Dorsolateral prefrontal cortex (tissue), 122 donors: ENCODE measurements at places on chromosomes 1 and 21. TPM values are rescaled to one million over a fixed set of nuclear protein-coding genes. Genes with fewer than 3 reads are reported as not detected.
A peak's percentile ranks its signal among the peaks of the same experiment; 100 is the strongest.

GRCh38 chr1:193626695-193627094, 440.3 kb upstream of the B3GALT2 start:
- DNase-seq, result no peak

- DNase-seq, result no peak
Observed at GRCh38 chr1:100076319-100076718, 56.4 kb downstream of the SASS6 start.

DNA sequence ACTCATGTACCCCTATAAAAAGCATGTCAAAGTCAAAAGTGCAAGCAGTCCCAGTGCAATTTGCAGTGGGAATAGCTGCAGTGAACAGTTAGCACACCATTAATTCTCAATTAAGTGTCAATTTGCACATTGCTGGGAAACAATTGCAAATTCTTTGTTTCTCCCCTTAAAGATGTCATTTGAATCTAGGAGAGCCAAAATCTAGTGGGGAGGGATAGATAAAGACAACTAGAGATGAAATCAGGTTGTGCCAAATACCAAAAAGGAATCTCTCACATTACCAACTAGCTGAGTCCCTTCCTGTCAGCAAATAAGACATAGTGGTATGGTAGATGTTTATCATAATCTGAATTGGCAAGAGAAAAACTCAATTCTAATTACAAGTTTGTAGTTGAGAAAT, 330.7 kb downstream of the NUF2 start:
- DNase-seq, result no peak

DNA sequence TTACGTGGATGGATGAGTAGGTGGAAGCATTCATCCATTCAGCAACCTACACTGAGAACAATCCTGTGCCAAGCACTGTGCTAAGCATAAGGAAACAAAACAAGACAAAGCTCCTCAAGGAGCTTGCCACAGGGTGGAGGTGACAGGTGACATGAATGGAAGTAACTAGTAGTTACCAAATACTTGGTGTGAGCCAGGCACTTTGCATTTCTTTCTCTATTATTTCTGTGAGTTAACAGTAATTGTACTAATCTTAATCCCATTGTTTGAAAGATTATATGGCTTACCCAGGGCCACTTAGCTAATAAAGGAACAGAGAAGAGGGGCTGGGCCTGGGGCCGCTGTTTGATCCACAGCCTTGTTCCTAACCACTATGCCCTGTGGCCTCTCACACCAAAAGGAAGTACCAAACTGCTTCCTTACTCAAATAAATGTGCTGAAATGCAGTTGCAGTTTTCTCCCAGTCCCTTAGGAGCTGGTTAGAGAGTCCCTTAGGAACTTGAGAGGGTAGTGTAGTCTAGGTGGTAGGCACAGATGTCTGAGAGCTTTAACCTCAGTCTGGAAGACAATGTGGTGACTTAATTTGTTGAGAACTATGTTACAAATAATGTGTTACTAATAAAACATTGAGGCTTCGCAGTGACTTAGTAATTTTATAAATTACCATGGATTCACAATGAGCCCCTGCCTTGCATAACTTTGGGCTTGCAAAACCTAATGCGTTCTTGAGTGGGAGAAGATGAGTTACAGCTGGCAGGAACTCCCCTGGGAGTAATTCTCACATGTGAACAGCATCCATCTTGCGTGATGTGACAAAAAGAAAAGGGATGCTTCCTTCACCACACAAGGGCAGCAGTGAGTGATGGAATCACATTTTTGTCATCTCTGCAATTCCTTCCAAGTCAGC, 69.8 kb downstream of the MPZL1 start:
- no peak for DNase-seq

GRCh38 chr21:22297575-22297974, 1299.4 kb downstream of the NCAM2 start:
- no peak for DNase-seq

GRHL3 gene
- total RNA-seq, result not detected

GRCh38 chr1:224533517-224533916, 82.6 kb upstream of the CNIH3 start:
- DNase-seq, result no peak

THBS3 gene
- total RNA-seq, result 20.2 TPM

GRCh38 chr1:36764798-36765197, 269.5 kb downstream of the GRIK3 start:
- DNase-seq, result no peak

DNA sequence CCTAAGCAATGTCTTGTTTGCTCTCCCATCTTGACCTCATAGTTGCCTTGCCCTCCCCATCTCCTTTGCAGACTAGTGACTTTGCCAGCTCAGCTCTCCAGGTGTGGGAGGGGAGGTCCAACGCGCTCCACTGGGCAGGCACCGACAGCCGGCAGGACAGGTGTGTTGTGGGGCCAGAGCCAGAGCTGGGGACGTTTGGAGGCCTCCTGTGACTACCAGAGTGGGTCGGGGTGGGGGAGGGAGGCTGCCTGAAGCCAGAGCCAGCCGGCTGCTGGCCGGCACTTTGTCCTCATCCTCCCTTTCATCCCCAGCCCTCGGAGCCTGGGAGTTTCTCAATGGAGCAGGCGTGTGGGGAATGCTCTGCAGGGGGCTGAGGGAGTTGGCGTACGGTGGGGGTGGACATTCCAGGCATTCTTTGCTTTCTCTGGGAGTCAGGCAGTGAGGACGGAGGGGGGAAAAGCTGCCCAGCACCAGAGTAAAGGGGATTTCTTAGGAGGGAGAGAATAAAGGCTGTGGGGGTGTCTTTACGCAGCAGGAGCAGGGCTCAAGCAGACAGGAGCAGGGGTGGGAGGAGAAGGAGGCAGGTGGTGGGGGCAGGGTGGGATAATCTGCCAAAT, 20.2 kb downstream of the NUAK2 start:
- no peak for DNase-seq

GRCh38 chr1:227766653-227767277, 31.5 kb downstream of the SNAP47 start:
- DNase-seq, result no peak

DNA sequence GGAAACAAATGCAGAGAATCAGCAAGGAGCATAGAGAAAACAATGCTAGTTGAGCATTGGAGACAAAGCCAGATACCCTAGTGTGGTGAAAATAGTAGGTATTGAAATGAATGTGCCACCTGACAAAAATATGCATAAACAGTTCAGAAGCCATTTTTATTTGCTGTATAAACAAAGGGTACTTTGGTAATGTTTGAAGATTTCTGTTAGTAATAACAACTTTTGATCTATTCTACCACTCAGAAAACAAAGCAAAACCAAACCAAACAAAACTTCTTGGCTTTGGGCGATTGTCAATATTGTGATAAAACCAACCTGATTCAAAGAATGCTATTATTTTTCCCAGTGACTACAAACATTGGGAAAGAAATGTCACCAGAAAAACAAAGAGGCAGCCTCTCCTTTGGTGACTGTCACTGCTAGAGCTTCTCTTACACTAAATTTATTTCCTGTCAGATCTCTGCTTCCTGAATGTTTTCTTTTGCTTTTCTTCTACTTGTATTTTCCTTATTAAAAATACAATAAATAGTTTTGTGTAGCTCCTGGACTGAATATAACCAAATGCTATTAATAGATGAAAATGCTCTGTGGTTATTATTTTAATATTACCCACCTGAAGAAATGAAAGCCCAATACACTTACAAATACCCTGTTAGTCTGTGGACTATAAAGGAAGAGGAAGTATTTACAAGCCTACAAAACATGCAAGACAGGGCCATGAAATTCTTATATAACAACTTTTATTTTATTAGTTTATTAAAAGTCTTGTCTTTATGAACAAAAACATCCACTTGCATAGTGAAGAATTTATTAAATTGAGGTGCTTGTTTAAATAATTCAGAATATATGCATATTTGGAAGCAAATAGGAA, 5.7 kb downstream of the ATP6V1G3 start:
- no peak for DNase-seq

- no peak for DNase-seq
Observed at GRCh38 chr21:46168238-46168637, 12.9 kb upstream of the FTCD start.

DNA sequence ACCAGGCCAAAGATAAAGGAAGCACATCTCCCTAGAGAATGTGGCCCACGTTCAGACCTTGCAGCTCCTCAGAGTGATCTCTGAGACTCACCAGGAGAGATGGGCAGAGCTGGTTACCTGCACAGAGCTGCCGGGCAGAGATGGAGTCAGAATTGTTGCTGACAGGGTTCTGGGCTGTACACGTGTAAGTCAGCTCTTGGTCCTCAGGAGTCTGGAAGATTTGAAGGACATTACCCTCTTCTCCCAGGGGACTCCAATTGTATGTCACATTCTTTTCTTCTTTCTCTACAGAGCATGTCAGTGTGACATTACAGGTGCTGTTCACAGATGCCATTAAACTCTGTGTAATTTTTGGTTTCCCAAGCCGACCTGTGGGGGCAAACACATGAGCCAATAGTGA, 25.5 kb downstream of the CD84 start:
- no peak for DNase-seq

ZSCAN20 gene
- 11.7 TPM for total RNA-seq

- peak; percentile 20 for DNase-seq
Observed at GRCh38 chr1:234611847-234612351, 1.9 kb upstream of the IRF2BP2 start.

OR6N1 gene
- total RNA-seq, result not detected

REN gene
- total RNA-seq, result not detected

- no peak for DNase-seq
Observed at GRCh38 chr1:201460814-201461644, 8.0 kb downstream of the PHLDA3 start.

- DNase-seq, result no peak
Observed at GRCh38 chr1:78360584-78360983, 130.2 kb upstream of the PTGFR start.

DNA sequence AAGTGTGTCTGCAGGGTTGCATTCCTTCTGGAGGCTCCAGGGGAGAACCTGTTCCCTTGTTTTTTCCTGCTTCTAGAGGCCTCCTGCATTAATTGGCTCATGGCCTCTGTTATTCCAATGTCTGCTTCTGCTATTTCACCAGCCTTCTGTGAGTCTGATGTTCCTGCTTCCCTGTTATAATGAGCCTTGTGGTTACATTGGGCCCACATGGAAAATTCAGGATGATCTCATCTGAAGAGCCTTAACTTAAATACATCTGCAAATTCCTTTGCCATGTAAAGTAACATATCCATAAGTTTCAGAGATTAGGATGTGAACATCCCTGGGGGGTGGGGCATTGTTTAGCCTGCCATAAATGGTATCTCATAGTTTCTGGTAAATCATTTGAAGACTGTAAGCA, 181.1 kb downstream of the RWDD3 start:
- DNase-seq, result no peak

- DNase-seq, result no peak
Observed at GRCh38 chr1:84856726-84857270, 36.2 kb downstream of the LPAR3 start.

DNA sequence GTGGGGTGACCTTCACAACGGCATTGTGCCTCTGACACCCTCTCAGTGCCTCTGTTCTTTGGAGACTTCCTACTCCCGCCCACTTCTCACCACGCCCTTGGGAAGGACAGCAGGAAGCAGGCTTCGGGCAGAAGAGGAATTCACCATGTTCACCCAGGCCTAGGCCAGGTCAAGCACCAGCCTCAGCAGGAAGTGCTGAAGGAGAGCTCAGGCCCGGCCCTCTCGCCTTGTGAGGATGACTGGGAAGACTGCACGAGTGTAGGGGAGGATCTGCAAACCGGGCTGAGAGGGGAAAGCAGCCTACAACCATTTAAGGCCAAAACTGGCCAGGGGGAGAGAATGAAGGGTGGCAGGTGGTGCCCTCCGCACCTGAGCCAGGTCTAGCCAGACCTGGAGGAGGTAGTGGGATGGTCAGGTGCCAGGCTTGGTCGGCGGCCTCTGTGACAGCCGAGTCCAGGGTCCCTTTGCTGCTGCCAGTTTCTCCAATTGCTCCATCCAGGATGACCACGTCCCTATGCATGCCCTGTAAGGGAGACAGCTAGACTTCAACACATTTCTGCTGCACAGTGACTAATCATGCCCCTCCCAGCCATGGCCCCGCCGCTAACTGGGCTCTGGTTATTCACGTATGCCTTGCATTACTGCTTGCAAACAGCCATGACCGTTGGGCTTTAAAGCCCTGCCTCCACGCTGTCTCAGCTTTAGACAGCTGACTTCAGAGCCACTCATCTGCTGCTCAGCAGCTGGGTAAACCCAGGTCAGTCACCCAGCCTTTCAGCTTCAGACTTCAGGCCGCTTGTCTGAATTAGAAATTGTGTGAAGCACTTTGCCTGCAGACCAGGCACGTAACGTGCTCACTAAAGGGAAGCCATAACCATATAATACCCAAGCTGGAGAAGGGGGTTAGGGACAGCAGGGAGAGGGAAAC, 8.9 kb downstream of the MRTO4 start:
- DNase-seq, result no peak

DONSON gene
- 19.1 TPM for total RNA-seq

- DNase-seq, result no peak
Observed at GRCh38 chr1:245871915-245872314, 635.2 kb downstream of the SMYD3 start.

LPAR3 gene
- total RNA-seq, result 3.4 TPM

- no peak for DNase-seq
Observed at GRCh38 chr21:36386031-36386642, 945 bp downstream of the CHAF1B start.

ANKRD35 gene
- 7.1 TPM for total RNA-seq

DNA sequence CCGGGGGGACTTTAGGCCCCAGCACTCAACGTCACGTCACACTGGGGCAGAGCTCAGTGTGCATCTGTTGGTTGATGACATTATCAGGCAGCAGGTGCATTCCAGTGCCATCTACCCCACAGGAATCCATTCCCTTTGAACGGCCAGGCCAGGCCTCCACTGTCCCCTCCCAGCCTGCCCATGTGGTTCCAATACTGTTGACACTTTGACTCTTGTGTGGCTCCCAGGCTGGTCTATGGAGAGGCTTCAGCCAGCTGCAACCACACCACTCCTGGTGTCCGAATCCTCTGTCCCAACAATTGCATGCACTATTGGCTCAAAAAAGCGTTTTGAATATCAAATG, 92.0 kb upstream of the SIM2 start:
- DNase-seq, result no peak

MRAP gene
- total RNA-seq, result 0.64 TPM

- no peak for DNase-seq
Observed at GRCh38 chr1:202017749-202018467, 7.5 kb downstream of the ELF3 start.

GRCh38 chr1:242662886-242663285, 138.4 kb upstream of the PLD5 start:
- DNase-seq, result no peak

DNA sequence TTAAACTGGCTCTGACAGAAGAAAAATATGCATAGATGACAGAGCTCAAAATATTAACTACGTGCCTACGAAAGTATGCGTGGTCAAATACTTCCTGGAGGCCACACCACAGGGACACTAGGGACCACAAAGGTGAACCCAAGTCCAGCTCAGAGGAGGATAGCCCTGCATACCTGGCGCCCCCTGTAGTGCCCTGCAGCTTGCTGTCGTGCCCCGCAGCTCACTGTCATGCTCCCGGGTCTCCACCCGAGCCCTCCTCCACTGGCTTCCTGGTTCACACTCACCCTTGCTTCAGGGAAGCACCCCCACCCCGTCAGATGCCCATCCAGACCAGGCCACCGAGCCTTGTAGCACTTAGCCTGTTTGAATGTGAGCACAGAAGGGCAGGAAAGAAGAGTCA, 16.7 kb upstream of the NADK start:
- DNase-seq, result no peak
